ENCODE measurements at places on chromosomes 12 and 14.

GRCh38 chr12:119308708-119309456 lies 25.6 kb upstream of the CCDC60 start:
- DNase-seq = no peak

- no peak for DNase-seq
Measured at GRCh38 chr14:54890788-54891187, 11.8 kb downstream of the GCH1 start.

GRCh38 chr14:65877624-65878023 lies 465.1 kb downstream of the FUT8 start:
- no peak for DNase-seq

DNA sequence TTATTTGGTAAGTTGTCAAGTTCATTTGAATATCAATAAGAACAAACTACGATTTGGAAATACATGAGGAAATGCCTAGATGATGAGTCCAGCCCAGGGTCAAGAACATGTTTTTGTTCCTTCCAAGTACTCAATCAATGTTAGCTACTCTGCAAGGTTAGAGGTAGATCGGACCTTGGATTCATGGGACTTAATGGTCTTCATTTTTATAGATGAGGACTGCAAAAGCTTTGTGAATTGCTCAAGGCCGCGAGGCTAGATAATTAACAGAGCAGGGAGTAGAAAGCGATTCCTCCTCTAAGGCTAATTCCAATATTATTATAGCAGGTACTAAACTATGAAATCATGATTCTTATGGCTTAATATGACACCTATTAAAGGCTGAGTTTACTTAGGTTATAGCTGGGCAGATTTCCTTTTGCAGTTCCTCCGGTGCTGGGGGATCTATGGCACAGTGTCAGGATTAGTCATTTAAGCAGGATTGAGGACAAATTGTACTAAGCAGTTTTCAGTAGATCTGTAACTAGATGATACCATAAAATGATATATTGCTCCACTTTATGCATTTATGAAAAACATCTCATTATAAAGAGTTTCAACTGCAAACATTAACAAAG lies 19.8 kb downstream of the NR1H4 start:
- no peak for DNase-seq

DNA sequence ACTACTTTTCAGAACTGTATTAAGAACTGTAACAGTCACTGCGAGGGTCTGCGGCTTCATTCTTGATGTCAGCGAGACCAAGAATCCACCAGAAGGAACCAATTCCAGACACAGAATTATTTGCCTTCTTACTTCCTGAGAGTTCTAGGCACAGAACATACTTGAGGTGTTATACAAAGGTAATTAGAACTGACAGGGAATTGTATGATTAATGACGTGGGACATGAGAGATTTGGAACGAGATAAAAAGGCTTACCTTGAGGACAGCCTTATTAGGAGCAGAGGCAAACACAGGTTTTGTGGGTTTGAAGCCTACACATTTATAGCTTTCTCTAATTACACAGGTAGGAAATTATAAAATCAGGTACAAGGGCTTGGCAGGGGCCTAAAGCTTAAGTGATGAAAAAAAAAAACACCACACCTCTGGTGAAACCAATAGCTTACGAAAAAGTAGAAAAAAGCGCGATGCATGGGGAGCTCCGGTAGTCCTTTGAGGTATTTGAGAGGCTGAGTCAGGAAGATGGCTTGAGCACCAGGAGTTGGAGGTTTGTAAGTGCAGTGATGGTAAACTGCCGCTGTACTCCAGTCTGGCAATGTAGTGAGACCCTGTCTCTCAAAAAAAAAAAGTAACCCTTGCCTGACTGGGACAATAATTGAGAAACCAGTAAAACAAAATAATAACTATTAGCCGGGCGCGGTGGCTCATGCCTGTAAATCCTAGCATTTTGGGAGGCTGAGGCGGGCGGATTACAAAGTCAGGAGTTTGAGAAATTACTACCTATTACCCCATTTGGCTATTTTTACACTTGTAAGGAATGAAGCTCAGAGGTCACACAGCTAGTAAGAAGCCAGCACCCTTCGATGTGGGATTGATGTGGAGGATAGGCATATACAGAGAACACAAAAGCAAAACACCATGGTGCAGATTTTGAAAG lies 795 bp upstream of the ACOT2 start:
- DNase-seq = no peak

All from dorsolateral prefrontal cortex (tissue), 122 donors.